CD4-positive, alpha-beta T cell (primary cell): ENCODE measurements at places on chromosomes 5 and 9.

DNA sequence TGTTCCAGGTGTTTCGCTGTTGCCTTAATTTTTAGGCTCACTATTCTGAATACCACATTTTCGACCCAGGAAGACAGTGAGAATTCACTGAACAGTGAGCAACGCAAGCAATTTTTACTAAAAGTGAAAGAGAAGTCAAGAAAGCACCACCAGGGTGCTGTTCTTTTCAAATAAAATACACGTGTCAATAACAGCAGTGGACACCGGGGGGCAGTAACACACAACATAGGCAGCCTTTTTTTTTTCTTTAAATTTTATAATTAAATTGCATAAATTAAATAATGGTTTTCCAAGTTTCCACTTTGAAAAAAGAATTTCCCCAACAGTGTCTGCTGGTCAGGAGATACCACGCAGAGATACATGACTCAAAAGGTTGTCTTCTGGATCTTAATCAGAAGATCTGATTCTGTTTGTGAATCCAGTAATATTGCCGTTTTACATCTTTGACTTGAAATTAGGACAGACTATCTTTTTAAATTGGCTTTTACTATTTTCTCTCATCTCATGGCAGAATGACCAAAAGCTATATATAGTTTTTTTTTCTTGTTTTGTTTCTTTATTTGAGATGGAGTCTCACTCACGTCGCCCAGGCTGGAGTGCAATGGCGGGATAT lies 47.1 kb upstream of the SH3GL2 start:
- no peak for DNase-seq

- no peak for DNase-seq
These were observed 336.7 kb upstream of the KIF2A start for GRCh38 chr5:61969347-61969746.

GRCh38 chr5:127878174-127878750 lies 175.1 kb downstream of the CCDC192 start:
- no peak for DNase-seq

DNA sequence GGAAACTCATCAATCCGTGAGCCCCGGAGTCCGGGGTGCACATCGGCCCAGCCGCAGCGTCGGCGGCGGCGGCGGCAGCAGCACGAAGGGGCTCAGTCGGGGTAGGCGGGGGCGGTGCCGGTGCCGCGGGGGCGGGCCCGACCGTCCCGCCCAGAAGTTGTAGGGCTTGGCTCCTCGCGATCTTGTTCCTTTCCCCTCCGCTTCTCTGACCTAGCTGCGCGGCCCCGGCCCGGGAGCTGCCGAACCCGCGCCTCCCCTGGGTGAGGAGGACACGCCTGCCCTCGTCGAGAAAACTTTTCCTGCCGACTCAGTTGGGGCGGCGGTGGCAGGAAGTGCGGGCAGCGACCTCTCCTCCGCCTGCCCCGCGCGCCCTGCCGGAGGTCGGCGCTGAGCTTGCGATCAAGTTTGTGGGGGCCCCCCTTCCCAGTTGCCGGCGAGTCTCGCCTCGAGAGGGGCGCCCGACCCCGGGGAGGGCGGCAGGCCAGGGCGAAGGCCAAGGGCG lies at the start of gene MAN2A1:
TSS of gene MAN2A1 (plus strand) at position 188 of the 502 bp plus-strand sequence. CDS start 491 bp downstream, outside the sequence.
- peak; percentile 79 for DNase-seq

- no peak for DNase-seq
These were observed 25.4 kb downstream of the SREK1 start for GRCh38 chr5:66169534-66169933.

- DNase-seq: no peak
These were observed 9.9 kb downstream of the CLPTM1L start for GRCh38 chr5:1334831-1335539.
